ENCODE measurements at places on chromosomes 1 and 21.

GRCh38 chr21:46129846-46130651 is 25.3 kb downstream of the FTCD start:
- no peak for DNase-seq

GRCh38 chr1:28845786-28846543 is 34.0 kb downstream of the OPRD1 start:
- no peak for DNase-seq

DNA sequence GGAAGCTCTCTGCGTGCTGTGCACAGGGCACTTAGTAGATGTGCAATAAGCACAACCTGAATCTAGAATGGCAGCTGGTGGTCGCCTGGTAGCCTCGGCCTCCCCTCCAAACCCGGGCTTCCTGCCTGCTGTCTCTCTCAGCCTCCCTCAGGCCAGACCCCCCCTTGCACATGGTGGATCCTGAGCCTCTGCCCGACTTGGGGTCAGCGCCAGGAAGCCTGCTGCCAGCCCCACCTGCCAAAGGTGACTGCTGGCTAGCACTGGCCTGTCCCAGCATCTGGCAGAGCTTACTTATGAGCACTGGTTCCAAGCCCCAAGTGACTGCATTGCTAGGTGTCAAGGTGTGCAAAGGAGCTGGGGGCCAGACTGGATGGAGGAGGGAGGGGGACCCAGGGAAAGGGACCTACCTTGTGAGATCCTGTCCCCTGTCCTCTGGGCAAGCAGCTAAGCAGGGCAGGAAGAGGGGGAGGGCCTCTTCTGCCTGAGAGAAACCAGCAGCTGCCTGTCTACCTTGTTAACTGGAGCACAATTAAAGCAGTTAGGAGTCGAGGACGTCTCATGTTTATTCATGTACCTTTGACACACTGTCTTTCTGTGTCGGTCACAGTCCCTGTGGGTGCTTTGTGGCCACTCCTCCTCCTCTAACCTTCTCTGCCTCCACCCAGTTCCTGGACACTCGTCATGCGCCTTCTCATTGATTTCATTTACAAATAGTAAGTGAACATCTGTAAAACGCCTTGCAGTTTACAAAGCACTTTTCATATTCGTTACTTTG is 100.9 kb downstream of the DDX20 start:
- DNase-seq, result no peak

- DNase-seq, result no peak
These were observed 9.2 kb downstream of the PTPRF start for GRCh38 chr1:43539726-43540434.

- no peak for DNase-seq
These were observed 553 bp downstream of the TTF2 start for GRCh38 chr1:117060441-117061317.

- no peak for DNase-seq
These were observed 25.6 kb downstream of the SLX9 start for GRCh38 chr21:44965251-44966022.

GRCh38 chr21:43308101-43308814 is 118.7 kb downstream of the SIK1 start:
- no peak for DNase-seq

DNA sequence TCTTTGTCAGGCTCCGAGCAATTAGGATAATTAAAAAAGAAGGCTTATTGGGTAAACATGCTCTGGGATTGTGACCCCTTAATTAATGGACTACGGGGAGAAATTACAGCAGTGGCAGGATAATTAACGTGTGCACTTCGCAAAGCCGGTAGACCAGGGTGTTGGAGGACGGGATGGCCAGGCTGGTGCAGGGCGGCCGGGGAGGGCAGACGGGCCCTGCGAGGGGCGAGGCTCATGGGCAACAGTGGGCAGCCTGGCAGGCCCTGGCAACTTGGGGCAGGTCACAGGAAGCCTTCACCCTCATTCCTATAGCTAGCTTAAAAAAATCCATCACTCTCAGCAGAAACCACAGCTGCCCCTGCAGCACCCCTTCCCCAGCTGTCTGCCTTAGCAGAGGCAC is 186.2 kb upstream of the ARHGEF16 start:
- DNase-seq, result no peak

- no peak for DNase-seq
These were observed at the start of gene TRAF3IP3 for GRCh38 chr1:209755926-209756614. Gene TRAF3IP3, plus strand, starts transcription at chr1:209756053. Its CDS starts 3,987 bp downstream, at chr1:209760040.
